ENCODE measurements at places on chromosomes 12 and 14.
A peak's percentile ranks its signal among the peaks of the same experiment; 100 is the strongest.

DNA sequence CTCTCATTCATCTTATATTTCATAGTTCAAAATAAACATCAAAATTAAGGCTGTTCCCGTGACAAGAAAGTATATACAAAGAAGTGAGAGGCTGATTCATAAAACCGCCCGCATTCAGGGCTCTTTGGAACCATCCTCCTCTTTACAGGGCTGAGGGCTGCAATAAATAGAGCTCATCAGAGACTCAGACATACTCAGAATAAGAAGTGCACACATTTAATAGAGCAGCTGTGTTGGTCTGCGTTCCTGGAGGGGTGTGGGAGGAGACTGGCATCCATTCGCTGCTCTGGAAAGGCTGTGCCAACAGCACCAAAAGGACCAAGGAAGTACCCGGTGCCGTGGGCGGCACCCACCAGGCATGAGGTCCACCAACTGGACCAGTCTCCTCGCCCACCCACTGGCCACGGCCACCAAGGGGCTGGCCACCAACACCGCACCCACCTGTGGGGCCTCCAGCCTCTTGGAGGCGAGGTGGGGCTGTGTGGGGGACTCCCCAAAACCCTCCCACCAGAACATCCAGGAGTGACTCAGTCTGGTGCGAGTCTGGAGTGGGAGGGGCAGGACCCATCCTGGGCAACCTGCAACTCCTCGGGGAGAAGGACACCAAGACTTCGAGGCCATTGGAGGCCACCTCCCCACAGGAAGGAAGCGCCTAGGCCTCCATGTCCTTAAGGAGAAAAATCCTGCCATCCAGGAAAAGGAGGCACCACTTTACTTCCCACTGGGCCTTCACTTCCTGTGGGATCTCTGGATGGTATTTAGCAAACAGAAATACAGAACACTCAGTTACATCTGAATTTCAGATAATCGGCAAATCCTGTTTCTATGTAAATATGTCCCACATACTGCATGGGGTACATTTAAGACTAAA lies 32.7 kb downstream of the VCPKMT start:
- no peak for DNase-seq

DNA sequence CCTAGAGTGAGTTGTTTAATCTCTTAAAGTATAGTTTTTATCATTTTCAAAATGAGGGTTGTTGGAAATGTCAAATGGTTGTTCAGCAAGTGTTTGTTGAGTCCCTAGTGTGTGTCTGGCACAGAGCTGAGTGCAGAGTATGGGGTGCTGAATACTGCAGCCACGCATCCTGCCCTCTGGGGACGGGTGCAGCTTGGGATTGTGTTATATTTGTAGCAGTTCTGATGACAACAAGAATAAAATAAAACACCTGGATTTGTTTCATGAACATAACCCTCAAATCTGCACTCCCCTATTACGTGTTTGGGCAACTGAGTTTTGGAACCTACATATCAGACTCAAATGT lies 127.9 kb downstream of the CACNA1C start:
- DNase-seq = no peak

DNA sequence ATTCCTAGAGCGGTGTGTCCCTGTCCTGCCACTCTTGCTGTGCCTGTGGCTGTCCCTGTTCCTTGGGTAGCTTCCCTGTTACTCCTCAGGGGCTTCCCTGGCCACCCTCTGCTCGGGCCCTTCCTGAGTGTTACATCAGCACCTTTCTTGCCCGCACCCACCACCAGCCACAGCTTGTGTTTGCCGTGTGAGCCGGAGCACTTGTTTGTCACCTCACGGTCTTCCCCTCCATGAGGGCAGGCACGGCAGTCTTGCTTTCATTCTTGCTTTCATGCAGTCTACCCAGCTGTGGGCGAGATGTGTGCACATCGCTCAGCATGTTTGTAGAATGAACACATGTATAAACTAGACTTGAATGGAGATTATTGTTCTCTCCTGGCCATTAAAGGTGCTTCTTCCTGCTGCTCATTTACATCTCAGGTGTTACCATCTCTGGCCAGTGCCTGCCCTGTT lies 42.0 kb downstream of the TRAF3 start:
- no peak for DNase-seq

DNA sequence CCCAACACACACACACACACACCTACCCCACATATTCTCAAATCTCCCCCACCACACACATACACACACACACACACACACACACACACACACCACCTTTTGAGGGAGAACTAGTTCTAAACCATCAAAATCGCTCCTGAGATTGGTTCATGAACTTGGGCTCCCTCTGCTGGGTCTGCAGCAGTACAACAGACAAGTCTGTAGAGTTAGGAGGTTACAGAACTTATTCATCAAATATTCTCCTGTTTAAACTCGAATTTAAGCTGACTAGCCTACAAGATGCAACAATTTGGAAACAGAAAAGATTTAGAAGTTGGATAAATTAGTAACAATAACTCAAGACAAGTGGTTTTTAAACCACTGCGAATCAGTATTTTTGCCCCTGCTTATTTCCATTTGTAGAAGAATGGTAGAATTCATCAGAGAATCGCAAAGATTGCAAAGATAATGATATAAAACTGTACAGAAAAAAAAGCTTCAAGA lies 136.4 kb upstream of the USP15 start:
- DNase-seq = peak; percentile 46

DNA sequence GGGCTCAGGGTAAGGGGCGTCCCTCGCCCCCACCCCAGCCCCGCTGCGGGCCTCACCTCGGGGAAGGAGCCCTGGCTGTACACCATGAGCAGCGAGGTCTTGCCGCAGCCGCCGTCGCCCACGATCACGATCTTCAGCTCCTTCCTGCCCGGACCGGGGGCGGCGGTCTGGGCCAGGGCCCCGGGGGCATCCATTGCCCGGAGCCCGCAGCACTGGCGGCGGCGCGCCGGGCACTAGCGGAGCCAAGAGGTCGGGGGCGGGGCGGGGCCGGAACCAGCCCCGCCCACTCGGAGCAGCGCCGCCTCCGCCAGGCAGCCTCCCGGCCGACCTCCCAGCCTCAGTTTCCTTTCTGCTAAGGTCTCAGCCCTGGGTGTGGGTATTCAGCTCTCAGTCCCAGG lies at the start of gene RHOF:
Gene RHOF, minus strand, starts transcription at position 249 of the 398 bp plus-strand sequence. Its CDS starts 55 bp downstream, at position 194.
- DNase-seq = peak; percentile 48

GRCh38 chr12:21828136-21828775 lies 53.8 kb upstream of the KCNJ8 start:
- no peak for DNase-seq

DNA sequence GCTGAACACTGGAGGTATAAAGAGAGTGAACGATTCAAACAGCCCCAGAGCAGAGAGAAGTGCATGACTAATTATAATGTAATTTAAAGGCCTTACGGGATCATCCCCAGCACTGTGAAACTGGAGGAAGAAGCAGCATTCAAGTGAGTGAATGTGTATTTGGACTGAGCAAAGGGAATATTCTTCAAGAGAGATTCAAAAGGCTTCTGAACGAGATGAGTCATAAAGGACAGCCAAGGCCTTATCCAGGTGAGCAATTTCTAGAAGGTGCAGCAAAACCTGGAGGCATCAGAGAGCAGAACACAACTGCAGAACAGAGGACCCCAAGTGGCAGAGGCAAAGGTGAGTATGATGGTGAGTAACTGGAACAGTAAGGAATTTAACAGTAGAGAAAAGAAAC lies 127.2 kb downstream of the BCAT1 start:
- DNase-seq = no peak

GRCh38 chr14:63182968-63183367 lies 21.3 kb upstream of the RHOJ start:
- no peak for DNase-seq

- DNase-seq = no peak
Measured at GRCh38 chr12:120072472-120073249, 43.9 kb downstream of the RAB35 start.

DNA sequence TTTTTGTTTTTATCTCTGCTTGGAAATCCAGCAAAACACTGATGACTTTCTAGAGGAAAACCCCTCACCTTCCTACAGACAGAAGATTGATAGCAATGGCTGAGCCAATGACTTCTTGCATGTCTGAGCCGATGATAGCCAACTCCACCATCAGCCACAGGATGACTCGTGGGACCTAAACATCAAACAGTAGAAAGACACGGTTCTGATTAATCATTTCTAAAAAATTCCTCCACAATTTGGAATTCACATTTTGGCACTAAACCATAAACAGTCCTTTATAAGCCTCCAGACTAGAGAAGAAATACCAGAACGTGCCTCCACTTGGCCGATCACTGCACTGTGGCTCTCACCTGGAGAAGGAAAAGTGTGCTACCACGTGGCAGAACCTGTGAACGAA lies 25.9 kb downstream of the SLC11A2 start:
- DNase-seq = no peak

DNA sequence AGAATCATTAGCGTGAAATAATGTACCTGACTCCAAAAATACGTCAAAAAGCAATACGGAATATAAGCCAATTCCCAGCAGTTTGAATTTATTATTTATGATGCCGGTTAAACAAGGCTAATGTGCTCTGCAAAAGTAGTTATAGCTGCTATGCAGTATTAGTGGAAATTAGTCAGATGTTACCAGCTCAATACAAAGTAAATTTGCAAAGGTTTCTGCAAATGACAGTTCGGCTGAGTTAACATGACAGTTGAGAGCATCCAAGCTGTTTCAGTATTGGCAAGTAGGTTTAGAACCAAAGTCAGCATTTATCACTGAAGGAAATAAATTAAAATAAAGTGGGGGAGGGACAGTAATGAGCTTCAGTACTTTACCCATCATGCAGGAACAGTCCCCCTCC lies 1665.8 kb upstream of the FLRT2 start:
- DNase-seq = no peak

All from endothelial cell (in vitro differentiated cells).